Activated T-helper 9 cell treated with anti-CD3 and anti-CD28 coated beads, Interleukin-2, amount 50 U/mL, for 16 hours (primary cell): ENCODE measurements at places on chromosomes 12 and 14.

DNA sequence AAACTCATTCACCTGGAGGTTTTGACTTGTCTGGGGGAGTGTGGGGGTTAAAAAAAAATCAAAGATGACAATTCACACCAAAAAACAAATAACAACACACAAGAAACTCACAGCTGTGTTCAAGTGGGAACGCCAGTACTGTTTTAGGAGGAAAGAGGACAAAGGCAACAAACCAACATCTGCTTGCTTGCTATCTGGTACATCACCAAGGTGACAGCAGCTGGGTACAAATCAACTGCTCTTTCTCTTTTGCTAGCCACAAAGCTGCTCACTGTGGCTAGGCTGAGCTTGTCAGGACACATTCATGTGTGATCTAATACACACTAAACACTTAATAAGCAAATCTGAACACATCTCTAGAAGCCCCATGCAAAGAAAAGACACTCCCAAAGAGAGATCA is 128.0 kb upstream of the RAP1B start:
- DNase-seq: no peak

GRCh38 chr12:4307593-4308333 is 13.2 kb upstream of the TIGAR start:
- no peak for DNase-seq

DNA sequence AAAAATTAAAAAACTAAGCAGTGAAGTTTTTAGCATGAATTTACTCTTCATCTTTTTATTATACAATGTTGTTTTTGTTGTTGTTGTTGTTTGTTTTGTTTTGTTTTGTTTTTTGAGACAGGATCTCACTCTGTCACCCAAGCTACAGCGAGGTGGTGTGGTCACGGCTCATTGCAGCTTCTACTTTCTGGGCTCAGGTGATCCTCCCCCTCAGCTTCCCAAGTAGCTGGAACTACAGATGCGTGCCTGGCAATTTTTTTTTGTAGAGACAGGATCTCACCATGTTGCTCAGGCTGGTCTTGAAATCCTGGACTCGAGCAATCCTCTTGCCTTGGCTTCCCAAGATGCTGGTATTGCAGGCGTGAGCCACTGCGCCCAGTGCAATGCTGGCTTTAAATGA is 11.3 kb downstream of the PPFIBP1 start:
- DNase-seq: no peak

GRCh38 chr12:88793096-88793495 is 212.8 kb upstream of the KITLG start:
- DNase-seq: no peak

DNA sequence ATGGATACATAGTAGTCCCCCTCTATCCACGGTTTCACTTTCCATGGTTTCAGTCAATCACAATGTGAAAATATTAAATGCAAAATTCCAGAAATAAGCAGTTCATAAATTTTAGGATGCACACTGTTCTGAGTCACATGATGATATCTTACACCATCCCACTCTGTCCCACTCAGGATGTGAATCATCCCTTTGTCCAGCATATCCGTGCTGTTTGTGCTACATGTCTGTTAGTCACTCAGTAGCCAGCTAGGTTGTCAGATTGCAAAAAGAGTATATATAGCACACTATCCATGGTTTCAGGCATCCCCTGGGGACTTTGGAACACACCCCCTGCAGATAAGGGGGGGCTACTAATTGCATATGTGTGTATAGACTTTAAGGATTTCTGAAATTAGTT is 8.1 kb upstream of the NAA30 start:
- no peak for DNase-seq

- no peak for DNase-seq
Measured at GRCh38 chr14:85426068-85426935, 103.6 kb upstream of the FLRT2 start.

DNA sequence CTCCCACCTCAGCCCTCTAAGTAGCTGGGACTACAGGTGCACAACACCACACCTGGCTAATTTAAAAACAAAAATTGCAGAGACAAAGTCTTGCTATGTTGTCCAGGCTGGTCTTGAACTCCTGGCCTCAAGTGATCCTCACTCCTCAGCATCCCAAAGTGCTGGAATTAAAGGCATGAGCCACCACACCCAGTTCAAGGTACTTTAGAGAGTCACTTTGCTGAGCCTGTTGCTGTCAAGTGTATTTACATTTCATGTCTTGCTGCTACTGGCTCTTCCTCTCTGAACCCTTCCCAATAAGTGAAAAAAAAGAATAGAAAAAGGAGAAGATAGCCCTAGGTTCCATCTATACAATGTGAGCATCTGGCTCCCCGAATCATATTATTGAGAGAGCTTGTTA is 38.4 kb downstream of the SLCO1A2 start:
- DNase-seq: no peak

GRCh38 chr14:69073429-69073828 is 79.5 kb downstream of the DCAF5 start:
- DNase-seq: no peak

DNA sequence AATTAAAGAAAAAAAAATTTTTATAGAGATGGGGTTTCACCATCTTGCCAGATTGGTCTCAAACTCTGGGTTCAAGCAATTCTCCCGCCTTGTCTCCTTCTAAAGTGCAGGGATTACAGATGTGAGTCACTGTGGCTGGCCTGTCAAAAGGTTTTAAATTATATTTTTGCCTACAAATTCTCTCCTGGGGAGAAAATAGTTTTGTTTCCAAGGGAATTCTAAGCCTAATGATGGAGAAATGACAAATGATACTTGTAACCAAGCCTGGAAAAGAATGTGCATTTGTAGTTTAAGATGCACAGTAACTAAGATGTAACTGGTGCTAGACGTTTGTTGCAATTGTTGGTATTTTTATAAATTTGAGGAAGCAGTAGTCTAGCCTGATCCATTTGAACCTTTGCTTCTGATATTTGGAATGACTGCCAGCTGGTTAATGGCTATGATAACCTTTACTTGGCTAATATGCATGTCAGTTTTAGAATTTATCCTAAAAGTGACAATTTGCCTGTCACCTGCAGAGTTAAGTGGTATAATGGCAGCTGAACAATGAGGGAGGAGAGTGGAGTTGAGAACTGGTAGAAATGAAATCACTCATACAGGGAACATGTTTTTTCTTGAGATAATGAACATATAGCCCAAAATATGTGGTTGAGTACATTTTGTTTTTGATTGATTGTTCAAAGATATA is 148.0 kb downstream of the FUT8 start:
- DNase-seq: no peak

GRCh38 chr12:51871918-51872688 is 15.8 kb upstream of the ANKRD33 start:
- DNase-seq: no peak

GRCh38 chr14:102776761-102777710 is at the start of gene TRAF3:
Gene TRAF3, plus strand, starts transcription at chr14:102777449. Its CDS starts 92,753 bp downstream, at chr14:102870202.
- DNase-seq: peak; percentile 84

GRCh38 chr12:89161557-89161956 is 190.7 kb downstream of the DUSP6 start:
- DNase-seq: no peak

DNA sequence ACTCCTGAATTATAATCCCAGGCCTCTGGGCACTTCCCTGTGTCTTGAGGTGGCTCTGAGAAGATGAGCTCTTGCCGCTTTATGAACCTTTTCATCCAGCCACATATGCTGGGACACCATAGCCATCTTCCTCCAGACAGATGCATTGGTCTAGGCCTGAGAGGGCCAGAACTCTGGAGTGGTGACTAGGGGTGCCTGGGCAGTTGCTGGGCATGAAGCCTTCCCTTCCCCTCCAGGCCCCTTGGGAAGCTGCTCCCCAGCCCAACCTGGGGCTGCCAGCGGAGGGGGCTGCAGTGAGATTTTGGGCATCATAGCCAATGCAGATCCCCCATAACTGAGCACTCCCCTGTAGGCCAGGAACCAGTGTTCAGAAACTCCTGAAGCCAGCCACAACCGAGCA is 135.2 kb downstream of the GCH1 start:
- no peak for DNase-seq

GRCh38 chr12:89880690-89881350 is 172.2 kb upstream of the ATP2B1 start:
- DNase-seq: peak; percentile 7

- DNase-seq: no peak
Measured at GRCh38 chr12:116971222-116971621, 60.5 kb downstream of the FBXW8 start.

DNA sequence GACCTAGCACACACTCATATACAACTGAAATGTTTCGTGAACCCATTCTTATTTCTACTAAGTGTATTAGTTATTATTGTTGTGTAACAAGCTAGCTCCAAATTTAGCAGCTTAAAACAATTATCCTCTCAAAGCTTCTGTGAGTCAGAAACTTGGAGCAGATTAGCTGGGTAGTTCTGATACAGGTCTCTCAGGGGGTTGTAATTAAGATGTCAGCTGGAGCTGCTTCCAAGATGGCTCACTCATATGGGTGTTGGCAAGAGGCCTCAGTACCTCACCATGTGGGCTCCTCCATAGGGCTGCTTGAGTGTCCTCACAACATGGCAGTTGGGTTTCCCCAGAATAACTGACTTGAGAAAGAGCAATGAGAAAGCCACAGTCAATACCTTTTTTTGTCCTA is 9.8 kb downstream of the GPR135 start:
- no peak for DNase-seq

DNA sequence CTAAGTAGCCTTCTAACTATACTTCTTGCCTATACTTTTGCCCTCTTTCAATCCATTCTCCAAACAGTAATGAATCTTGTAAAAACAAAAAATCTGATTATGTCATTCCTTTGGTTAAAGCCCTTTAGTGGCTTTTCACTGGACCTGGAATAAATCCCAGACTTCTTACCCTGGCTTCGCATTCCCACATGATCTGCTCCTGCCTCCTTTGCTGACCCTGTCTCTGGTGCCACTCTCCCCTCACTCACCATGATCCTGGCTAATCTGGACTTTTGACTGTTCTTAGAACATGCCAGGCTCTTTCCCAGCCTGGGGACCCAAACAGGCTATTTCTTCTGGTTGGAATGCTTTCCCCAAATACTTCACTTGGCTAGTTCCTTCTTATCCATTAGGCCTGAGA is 7.9 kb downstream of the MIA2 start:
- DNase-seq: no peak

DNA sequence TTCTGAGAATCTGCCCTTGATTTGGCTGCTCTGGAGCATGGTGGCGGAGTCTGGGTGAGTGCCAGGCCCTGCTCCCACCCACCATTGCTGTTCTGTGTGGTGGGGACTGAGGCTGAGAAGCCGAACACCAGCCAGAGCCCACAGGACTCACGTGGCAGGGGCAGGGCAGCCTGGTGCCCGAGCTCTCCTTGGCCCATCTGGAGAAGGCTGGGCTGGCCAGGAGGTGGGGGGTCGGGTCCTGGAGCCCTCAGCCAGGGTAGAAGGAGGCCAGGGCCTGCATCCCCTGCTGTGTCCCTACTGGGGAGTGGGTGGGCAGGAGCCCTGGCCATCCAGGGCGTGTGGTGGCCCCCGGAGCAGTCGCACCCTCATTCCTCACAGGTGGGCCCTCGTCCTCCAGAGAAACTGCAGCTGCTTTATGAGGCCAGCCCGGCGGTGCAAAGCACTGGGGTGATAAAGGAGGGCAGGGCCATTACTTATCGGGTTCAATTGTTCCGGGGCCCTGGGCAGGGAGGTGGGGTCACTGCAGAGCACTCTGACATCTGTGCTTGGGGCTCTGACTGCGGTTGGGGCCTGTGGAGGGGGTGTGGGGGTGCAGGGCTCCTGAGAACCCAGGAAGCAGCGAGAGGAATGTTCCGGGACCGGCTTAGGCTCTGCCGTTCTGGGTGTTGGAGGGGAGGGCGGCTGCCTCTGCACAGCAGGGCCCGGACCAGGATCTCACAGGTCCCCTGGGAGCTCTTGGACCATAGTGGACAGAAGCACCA is 217.5 kb upstream of the C14orf180 start:
- no peak for DNase-seq

DNA sequence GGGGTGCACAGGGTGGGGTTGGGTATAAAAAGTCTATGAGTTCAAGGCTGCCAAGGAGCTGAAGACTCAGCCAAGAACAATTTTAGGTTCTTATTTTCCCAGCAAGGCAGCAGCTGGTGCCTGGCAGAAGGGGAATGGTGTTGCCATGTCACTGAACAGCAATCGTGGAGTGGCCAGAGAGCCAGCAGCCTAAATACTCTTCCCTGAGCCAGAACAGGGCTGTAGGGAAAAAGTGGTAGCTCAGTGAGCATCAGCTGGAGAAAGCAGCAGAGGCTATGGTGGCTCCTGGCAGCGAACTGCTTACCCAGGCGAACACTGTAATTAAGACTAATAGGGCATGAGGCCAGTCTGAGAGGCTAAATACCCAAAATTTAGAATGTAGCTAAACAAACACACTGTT is 334.9 kb downstream of the RMST start:
- no peak for DNase-seq

GRCh38 chr12:98352218-98352811 is 163.1 kb upstream of the TMPO start:
- no peak for DNase-seq

GRCh38 chr12:108637222-108637971 is 3.7 kb upstream of the SELPLG start:
- no peak for DNase-seq

- DNase-seq: no peak
Measured at GRCh38 chr12:11904124-11904523, 166.6 kb upstream of the BCL2L14 start.

- no peak for DNase-seq
Measured at GRCh38 chr12:49651855-49652254, 28.5 kb downstream of the PRPF40B start.

- DNase-seq: no peak
Measured at GRCh38 chr14:90757452-90757851, 58.8 kb downstream of the TTC7B start.

GRCh38 chr12:52234223-52234810 is 1.3 kb downstream of the KRT7 start:
- DNase-seq: no peak

- no peak for DNase-seq
Measured at GRCh38 chr14:21867541-21867940, 193.9 kb upstream of the OR4E1 start.

GRCh38 chr12:62895351-62895877 is 39.5 kb downstream of the PPM1H start:
- no peak for DNase-seq

- peak; percentile 34 for DNase-seq
Measured at GRCh38 chr12:26971963-26972362, 33.7 kb downstream of the FGFR1OP2 start.

GRCh38 chr12:104671409-104672095 is 214.8 kb downstream of the CHST11 start:
- DNase-seq: peak; percentile 81

DNA sequence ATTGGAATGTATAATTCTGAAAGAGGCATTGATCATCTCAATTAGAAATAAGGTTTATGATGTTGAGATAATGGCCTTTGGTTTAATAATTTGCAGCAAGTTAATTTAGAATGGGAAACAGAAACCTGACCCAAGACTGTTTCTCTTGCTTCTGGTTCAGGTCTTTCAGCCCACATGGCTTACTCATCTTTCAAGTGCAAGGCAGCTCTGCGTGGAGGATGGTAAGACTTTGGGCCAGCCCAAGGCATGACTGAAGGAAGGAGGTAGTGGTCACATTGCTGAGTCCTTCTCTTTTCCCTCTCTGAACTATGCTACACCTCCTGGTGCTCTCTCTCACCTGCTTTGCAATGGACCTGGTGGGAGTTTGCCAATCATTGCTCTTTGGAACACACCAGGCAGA is 98.7 kb downstream of the CAND1 start:
- DNase-seq: no peak
